ENCODE measurements at places on chromosomes 5 and 9. TPM values are rescaled to one million over a fixed set of nuclear protein-coding genes. Genes with fewer than 3 reads are reported as not detected.

GRCh38 chr5:116806836-116807235 lies 232.2 kb upstream of the SEMA6A start:
- no peak overlapping the region for H3K27ac ChIP-seq
- H3K4me1 ChIP-seq: no peaks in the 10 kb centered on the region
- DNase-seq: no peak
- no peaks in the 10 kb centered on the region for H3K27me3 ChIP-seq

- H3K4me1 ChIP-seq: peaks cover 17% of the 10 kb centered on the region
- no peaks in the 10 kb centered on the region for H3K36me3 ChIP-seq
- no peaks in the 10 kb centered on the region for H3K27me3 ChIP-seq
- no peak overlapping the region for H3K27ac ChIP-seq
These were observed 67.3 kb upstream of the GARNL3 start for GRCh38 chr9:127197186-127197860.

PELO gene
- 21.9 TPM for total RNA-seq

NEURL1B gene
- 3.9 TPM for total RNA-seq

CCL27 gene
- not detected for total RNA-seq

RANBP3L gene
- total RNA-seq: 6.5 TPM
